ENCODE measurements at places on chromosomes 16 and 17. TPM values are rescaled to one million over a fixed set of nuclear protein-coding genes. Genes with fewer than 3 reads are reported as not detected.
A peak's percentile ranks its signal among the peaks of the same experiment; 100 is the strongest.

The OR2C1 gene
- polyA plus RNA-seq, result 0.31 TPM

DNA sequence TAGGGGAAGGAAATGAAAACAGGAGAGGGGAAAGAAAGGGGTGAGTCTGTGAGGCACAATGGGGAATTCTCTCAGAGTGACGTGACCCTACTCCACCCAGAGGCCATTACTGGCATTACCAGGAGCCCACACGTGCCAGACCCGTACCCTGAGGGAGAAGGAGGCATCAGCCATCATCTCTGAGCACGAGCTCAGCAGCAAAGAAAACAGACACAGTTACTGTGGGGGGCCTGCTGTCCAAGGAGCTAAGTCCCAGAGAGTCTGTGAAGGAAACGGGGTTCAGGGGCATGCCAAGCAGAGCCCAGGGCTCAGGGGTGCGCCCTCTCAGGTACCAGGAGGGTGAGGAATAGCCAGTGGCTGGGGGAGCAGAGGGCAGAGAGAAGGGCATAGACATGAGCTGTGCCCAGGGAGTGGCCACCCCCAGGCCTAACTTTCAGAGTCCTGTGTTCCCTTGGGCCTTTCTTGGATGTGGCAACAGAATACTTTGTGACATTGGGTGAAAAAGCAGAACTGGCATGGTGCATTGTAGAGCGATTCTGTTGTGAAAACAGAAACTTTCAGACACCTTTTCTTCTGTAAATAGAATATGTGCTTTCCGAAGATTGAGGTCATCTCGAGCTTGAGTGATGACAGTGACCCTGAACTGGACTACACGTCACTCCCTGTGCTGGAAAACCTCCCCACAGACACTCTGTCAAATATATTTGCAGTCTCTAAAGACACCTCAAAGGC is 11.3 kb downstream of the TAF1C start:
- DNase-seq, result no peak

- DNase-seq, result no peak
Measured at GRCh38 chr17:69560987-69561441, 146.5 kb downstream of the MAP2K6 start.

DNA sequence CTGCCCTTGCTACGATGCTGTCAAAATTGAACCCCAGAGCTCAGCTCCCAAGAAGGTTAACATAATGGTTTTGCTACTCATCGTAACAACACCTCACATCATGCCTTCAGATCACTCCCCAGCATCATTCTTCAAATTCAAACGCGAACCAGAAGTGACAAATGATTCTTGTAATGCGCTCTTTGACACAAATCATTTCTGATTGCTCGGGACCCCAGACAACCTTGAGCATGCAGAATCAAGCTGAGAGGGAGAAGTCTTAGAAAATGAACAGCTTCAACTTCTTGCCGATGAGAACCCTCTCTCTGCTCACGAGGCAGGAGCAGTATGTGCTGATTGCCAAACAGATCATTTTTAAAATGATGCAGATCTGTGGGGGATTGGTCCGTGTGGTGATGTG is 241.0 kb upstream of the ASIC2 start:
- DNase-seq, result no peak

GRCh38 chr16:14069818-14070217 is 1.3 kb upstream of the MRTFB start:
- no peak for DNase-seq

DNA sequence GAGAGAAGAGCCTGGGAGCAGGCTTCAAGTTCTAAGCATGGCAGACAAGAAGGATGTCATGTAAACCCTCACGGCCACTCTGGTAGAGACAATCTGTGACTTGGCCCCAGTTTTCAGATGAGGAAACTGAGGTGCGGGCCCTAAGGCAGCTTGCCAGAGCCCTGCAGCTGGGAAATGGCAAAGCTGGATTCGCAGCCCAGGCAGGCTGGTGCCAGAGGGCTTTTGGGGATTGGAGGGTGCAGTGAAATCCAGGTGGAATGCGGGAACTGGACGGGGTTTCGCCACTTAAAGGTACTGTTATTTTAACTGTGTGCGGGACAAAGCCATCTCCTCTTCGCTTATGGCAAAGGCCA is 477 bp upstream of the OSGIN1 start:
- DNase-seq, result no peak

GRCh38 chr17:45228763-45229539 is 7.3 kb downstream of the FMNL1 start:
- DNase-seq, result no peak

- no peak for DNase-seq
Measured at GRCh38 chr17:67400193-67400592, 23.1 kb downstream of the PITPNC1 start.

GRCh38 chr16:77788181-77789084 is at the start of gene VAT1L:
Gene VAT1L, plus strand, starts transcription at chr16:77788564. Its CDS starts 119 bp downstream, at chr16:77788683.
- DNase-seq, result peak; percentile 51

- DNase-seq, result no peak
Measured at GRCh38 chr16:4392382-4393239, 21.0 kb downstream of the VASN start.

DNA sequence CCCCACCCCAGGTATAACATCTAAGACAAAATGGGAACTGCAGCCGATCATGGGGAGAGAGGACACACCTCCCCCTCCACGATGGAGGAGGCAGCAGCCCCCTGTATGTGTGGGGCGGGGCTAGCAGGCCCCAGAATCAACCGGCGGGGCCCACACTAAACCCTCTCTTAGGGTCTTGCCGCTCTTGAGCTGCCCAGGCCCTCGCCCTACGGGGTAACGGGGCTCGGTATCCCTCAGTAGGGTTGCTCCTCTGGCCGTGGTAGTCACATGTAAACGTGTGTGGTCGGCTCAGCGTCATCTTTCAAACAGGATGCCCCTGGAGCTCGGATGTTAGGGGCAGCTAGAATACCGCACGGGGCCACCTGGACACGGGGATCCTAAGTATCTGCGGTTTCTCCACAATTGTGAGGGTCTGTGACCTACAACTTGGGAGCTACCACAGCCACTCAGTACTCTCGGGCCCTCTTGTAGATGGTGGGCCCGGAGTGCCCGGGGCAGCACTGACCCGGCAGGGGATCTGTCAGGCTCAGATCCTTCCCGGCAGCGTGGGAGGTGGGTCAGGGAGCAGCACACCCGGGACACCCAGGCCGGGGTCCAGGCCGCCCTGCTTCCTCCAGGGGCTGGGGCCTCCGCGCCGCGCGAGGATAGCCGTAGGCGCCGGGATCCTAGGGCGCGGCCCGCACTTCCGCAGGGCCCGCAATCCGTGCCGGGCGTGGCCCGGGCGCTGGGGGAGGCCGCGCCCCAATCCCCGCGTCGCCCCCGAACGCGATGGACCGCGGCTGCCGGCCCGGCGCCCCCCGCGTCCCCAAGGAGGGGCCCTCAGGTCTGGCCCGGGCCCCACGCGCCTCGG is 781 bp downstream of the ARHGDIA start:
- DNase-seq, result no peak

GRCh38 chr16:87608400-87608985 is 6.2 kb downstream of the JPH3 start:
- DNase-seq, result peak; percentile 35
